Progenitor cell of endocrine pancreas (in vitro differentiated cells): ENCODE measurements at places on chromosomes 11 and 22.

- no peak for DNase-seq
Observed at GRCh38 chr11:63958008-63958407, 16.4 kb upstream of the COX8A start.

DNA sequence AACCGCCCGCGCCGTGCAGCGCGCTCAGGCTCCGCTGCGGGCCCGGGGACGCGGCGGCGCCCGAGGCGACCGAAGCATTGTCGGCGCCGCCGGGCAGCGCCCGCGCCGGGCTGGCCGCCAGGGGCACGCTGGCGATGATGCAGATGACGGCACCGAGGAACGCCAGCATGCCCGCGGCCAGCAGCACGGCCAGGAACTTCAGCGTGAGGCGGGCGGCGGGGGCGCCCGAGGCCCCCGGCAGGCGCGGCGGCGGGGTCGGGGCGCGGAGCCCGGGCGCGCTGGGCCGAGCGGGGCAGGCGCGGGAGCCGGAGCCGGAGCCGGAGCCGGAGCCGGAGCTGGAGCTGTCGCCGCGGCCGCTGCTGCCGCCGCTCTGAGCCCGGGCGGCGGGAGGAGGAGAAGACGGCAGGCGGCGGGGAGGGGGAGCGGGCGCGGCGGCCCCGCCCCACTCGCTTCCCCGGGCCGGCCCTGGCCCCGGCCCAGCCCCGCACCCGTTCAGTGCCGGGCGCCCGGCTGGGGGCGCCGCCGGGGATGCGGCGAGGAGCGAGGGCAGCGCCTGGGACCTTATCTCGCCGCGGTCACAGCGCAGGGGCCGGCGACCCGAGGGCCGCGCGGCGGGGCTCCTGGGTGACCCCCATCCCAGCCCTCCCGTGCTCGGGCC is at the start of gene NPTXR:
Gene NPTXR, minus strand, starts transcription at position 372 of the 658 bp plus-strand sequence.
- peak; percentile 40 for DNase-seq

DNA sequence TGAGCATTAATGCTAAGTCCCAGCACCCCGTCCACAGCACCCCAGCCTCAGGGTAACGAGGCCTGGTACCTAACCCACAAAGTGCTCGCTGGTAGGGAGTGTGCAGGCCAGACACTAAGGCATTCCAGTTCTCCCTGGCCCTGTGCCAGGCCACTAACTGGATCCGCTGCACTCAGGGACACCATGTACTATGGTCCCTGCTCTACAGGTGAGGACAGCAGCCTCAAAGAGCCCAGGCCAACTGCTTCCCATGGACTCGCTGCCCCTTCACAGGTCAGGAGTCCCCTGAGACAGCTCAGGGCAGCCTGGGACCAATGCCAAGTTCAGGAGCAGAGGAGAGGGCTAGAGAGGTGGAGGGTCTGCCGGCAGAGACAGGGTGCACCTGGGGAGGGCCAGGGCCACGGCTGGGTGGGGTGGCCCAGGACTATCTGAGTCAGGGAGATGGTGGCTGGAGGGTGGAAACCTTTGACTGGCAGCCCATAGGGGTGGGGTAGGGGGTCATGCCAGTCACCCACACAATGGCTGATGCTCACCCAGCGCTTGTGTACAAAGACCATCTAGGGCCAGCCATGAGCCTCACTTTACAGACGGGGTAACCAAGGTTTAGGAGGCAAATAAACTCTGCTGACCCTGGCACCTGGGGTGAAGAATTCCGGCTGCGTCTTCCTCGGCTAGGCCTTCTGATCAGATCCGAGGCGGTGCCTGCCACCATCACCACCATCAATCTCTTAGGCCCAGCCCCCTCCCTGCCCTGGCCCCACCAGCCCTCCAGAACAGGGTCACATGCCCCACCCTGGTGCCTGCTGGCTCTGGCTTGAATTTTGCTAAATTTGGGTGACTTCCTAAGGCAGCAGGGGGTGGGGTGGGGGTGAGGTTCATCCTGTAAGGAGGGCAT is 5.6 kb downstream of the OSBPL5 start:
- no peak for DNase-seq

GRCh38 chr22:39920134-39920743 is 19.4 kb downstream of the GRAP2 start:
- no peak for DNase-seq

DNA sequence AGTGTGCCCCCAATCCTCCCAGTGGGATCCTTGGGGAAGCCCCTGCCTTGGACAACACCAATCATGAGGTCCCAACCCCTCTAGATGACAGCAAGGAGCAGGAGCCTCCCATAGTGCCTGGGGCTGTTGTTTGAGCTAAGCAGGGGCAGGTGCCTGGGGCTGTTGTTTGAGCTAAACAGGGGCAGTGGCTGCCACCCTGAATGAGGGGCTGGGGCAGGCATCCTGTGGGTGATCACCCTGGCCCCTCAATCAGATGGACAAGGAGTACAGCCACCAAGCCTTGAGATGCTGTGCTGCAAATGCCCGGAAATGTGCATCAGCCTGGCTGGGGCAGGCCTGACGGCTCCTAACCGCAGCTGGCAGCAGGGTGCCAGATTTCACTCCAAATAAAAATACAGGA is 66.7 kb downstream of the MYEOV start:
- peak; percentile 2 for DNase-seq

DNA sequence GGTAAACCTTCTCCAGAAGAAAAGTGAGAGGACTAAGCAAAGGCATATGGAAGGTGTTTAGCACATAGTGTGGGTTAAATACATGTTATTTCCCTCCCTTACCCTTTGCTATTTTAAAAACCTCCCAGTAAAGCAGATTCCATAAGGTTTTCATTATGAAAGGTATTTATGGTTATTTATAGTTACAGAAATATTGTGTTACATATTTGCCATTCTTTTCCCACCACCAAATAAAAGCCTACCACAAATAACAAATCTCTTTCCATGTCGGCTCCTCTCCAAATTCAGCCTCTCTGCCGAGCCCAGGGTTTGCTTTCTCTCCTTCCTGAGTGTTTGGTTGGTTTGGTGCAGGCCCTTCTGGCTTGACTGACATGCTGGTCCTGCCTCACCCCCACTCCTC is 64.4 kb downstream of the INSC start:
- no peak for DNase-seq

- DNase-seq: no peak
Observed at GRCh38 chr11:63508009-63508408, 2.1 kb downstream of the LGALS12 start.

DNA sequence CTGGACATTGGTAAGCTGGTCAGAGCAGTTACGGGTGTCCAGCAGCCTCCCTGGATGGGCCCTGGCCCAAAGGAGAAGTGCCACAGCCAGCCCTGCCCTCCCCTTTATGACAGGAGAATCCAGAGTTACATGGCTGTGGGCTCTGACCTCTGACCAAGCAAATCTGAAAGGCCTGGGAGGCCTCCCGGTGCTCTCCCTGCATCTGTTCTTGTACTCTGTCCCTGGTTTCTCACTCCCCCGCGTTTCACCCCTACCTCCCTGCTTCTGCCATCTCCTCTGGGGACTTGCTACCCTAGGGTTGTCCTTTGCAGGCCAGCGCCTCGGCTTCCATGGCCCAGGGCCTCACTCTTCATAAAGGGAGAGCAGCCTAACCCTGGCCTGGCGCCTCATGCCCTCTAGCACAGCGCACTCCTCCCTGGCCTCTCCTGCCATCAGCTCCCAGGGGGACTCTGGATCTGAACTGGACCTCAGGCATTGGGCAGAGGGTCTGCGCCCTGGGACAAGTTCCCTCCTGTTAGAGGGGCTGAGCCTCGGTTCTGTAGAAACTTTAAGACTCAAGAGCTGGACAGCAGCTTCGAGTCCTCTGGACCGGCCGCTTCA is 10.7 kb downstream of the PICK1 start:
- no peak for DNase-seq

DNA sequence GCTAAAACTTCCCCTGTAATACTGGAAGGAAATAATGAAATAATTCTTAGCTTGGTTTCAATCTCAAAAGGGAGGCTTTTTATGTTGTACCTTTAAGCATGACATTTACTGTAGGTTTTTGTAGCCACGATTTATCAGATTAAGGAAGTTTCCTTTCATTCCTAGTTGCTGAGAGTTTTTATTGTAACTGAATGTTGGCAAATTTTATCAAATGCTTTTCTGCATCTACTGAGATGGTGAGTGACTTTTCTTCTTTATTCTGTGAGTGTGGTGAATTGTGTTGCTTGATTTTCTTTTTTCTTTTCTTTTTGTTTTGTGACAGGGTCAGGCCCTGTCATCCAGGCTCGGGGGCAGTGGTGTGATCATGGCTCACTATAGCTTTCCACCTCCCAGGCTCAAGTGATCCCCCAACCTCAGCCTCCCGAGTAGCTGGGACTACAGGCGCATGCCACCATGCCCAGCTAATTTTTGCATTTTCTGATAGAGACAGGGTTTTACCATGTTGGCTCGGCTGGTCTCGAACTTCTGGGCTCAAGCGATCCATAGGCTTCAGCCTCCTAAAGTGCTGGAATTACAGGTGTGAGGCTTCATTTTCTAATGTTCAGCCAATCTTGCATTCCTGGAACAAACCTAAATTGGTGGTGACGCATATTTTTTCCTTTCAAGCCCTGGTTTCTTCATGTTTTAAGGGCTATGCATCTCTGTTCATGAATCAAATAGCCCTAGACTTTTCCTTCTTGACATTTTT is 26.2 kb downstream of the SUSD2 start:
- no peak for DNase-seq

GRCh38 chr22:50315289-50316113 is 8.1 kb upstream of the PLXNB2 start:
- no peak for DNase-seq

DNA sequence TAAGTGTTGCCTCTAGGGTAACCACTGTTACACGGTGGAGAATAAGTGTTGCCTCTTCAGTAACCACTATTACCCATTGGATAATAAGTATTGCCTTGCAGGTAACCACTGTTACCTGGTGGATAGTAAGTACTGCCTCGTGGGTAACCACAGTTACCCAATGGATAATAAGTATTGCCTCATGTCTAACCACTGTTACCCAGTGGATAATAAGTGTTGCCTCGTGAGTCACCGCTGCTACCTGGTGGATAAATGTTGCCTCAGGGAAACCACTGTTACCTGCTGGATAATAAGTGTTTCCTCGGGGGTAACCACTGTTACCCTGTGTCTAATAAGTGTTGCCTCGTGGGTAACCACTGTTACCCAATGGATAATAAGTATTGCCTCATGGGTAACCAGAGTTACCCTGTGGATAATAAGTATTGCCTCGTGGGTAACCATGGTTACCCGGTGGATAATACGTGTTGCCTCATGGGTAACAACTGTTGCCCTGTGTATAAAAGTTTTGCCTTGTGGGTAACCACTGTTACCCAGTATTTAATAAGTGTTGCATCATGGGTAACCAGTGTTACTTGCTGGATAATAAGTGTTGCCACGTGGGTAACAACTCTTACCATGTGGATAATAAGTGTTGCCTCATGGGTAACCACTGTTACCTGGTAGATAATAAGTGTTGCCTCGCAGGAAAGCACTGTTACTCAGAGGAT is 12.3 kb upstream of the NXPE4 start:
- DNase-seq: no peak

DNA sequence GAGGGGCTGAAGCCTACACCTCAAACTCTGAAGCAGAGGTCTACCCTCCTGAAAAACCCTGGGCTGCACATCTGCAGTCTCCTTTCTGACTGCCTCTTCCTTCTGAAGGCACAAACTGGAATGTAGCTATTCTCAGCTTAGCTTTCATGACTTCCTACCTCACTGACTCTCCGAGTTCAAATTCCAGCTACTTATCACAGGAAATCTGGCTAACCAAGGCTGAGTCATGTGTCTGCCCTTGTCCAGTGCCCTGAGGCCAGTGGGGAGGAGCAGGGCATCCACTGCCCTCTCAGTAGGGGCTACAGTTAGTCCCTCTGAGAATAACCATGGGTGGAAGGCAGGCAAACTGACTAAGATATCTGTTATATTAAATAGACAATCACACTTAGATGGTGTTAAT is 29.2 kb downstream of the PDGFD start:
- no peak for DNase-seq

DNA sequence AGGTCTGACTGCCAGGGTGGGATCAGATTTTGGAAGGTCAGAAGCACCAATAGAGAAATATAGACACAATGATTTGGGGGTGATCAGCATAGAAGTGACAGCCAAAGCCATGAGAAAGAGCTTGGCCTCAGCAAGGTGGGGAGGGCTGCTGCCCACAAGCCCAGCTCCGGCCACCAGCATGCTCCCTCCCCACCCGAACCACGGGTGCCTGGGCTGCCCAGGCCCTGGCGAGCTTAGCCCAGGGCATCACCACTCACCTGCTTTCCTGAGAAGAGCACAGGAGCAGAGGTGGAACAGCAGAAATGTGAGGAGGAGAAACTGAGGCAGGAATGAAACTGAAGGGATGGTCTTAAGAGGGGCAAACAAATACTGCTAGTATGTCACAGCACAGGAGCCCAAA is 48.8 kb downstream of the LRFN4 start:
- DNase-seq: no peak

- DNase-seq: no peak
Observed at GRCh38 chr11:105142167-105142566, 2.6 kb upstream of the CARD18 start.

GRCh38 chr11:44116234-44116830 is 20.9 kb downstream of the EXT2 start:
- no peak for DNase-seq

- DNase-seq: no peak
Observed at GRCh38 chr11:61737131-61737530, 15.3 kb upstream of the MYRF start.

DNA sequence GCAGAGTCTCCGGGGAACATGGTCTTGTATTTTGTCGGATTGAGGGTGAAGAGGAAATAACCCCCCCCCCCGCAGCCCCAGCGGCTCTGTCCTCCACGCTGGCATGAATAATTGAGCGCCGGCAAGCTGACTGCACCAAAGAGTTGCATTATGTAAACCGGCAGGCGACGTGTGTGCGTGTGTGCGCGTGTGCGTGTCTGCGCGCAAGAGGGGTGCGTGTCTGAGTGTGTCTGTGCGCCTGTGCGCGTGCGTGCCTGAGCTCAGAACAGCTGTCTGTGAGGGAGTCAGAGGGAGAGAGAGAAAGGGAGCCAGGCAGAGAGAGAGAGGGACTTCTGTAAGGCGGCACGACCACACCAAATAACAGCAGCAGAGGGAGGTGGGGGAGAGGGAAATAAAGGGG is 94.4 kb downstream of the SCN3B start:
- no peak for DNase-seq

DNA sequence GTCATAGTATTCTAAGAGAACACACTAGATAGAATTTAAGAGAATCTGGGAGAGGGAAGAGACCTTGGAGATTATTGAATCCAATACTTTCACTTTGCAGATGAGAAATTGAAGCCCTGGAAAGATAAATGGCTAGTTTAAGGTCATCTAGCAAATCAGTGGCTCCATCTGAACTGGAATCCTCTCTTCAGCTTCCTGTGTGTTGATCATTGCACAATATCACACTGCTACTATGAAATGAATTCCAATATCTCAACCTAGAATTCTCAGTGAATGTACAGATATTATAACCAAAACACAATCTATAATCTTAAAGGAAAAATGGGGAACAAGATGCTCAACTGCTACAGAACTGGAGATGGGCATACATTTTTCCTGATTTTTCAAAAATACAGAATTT is 44.1 kb downstream of the DCUN1D5 start:
- DNase-seq: no peak
